ENCODE measurements at places on chromosomes 3 and 15. TPM values are rescaled to one million over a fixed set of nuclear protein-coding genes. Genes with fewer than 3 reads are reported as not detected.

The BNC1 gene
- not detected for total RNA-seq

The SPATA12 gene
- 0.13 TPM for total RNA-seq

The LRRC49 gene
- total RNA-seq: not detected

The GAP43 gene
- not detected for total RNA-seq

The PROK2 gene
- total RNA-seq: not detected

The SLC12A8 gene
- 0.84 TPM for total RNA-seq

The SEMA3G gene
- total RNA-seq: not detected

The SCAANT1 gene
- total RNA-seq: not detected

The CKMT1A gene
- 6.1 TPM for total RNA-seq

The CA12 gene
- not detected for total RNA-seq

The TEX264 gene
- 42.7 TPM for total RNA-seq

The TERC gene
- 15.9 TPM for total RNA-seq

The NTRK3 gene
- 2.5 TPM for total RNA-seq
